ENCODE measurements at places on chromosomes 3 and 15.
A peak's percentile ranks its signal among the peaks of the same experiment; 100 is the strongest.

DNA sequence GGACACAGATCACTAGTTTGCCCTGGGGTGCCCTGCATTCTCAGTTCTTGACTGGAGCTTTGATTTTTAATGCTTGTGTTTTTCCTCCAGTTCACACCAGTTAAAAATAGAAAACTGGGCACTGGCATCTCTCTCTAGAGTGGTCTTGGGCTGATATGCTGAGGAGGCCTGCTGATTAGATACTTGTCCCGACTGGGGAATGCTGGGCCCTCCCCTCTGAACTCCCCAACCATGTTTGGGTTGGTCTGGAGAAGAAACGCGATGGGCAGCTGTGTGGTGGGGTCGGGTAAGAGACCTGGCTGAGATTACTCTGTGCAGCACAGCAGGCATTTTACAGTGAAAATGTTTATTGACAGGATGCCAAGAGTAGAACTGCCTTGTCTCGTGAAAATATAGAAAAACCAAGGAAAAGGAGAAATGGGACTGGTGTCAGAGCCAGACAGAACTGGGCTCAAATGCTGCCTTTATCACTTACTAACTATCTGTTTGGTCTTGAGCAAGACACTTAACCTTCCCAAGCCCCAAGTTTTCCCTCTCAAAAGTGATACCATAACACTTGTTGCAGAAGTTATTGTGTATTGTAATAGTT is 1.6 kb upstream of the ACTC1 start:
- no peak for DNase-seq

DNA sequence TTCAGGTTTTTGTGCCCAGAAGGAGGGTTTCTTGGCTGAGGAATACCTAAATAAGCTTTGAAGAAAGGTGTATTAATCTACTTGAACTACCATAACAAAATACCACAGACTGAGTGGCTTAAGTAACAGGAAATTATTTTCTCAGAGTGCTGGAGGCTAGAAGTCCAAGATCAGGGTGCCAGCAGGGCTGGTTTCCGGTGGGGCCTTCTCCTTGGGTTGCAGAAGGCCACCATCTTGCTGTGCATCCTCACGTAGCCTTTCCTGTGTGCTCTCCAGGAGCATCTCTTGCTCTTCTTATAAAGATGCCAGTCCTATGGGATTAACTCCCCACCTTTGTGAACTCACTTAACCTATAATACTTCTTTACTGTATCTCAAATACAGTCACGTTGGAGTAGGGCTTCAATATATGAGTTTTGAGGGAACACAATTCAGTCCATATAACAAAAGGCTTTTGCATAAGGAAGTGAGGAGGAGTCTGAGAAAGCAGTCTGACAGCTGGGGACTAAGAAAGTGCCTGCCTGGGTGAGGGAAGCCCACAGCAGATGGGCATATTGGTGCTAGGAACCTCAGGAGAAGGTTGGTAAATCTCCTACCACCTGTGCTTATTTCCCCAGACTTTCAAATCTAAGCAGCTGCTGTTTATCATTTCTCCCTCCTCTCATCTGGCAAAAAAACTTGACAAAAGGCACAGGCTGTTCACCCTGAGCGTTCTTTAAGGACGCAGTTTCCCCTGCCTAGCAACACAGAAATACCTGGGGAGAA is 89.6 kb upstream of the CBLB start:
- DNase-seq: no peak

- DNase-seq: no peak
Observed at GRCh38 chr15:40340038-40340739, 550 bp downstream of the CCDC9B start.

DNA sequence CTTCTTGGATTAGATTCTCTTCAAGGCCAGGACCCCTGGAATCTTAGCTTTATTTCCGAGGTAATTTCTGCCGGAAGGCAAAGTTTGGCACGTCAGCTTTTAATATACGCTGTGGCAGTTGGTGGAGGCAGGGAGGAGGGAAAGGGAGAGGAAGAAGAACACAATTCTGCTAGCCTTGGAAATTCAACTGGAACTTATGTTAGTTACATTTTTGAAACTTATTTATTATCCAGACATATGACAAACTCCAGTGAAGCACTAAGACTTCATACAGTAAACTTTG is 100.1 kb upstream of the TSC22D2 start:
- no peak for DNase-seq

DNA sequence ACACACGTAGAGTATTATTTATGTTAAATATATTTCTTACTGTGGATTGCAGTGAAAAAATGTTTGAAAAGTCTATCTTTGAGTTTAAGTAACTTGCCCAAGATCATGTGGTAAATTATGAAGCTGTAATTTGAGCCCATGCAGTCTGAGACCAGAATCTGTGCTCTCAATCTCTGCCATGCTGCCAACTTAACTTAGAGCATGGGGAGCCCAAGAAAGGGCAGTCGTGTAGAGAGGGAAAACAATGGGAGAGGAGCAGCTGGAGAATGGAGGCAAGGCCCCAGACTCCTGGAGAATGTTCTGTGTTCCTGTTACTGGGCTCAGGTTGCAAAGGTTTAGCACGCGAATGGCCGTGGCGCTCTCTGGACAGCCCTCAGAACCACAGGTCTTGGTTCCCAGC is 311.6 kb upstream of the RASGRP1 start:
- no peak for DNase-seq

DNA sequence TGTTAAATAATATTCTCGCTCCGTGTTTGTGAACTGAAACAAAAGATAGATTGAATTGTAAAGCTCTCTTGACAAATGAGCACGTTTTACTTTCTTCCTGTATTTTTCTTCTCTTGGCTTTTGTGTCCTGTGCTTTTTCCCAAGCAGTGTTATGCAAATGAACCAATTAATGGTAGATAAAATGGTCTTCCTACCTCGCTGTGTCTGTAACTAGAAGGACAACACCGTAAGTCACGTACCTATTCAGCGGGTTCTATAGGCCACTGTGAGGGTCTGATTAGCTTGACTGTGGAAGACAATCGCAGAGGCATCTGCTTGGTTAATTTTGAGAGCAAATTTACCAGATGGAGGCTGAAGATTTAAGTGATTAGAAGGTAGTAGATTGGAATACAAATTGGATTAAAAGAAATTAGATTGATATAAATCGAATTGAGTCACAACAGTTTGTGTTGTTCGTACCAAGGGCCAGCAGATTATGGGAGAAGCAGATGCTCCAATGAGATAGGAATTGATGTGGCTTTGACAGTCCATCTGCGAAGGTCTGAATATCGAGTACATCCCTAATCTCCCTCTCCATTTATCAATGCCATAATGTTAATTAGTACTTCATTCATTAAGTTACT is 40.2 kb downstream of the ROBO2 start:
- DNase-seq: no peak

DNA sequence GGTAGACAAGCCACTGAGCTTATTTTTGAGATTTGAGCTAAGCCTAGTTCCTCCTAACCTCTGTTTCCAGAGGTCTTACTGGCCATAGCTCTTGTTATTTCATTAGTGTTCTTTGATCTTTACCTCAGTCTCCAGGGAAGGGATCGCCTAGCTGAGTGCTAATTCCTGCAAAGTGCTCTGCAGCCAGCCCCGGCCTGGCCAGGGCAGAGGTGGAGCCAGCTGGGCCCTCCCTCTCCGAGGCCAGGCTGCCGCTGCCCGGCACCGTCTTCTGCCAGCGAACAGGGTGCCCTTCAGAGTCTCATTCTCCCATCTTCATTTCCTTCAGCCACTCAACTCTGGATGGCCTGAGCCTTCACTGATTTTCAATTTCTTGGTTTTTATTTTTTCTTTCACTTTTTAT is 19.7 kb downstream of the FAN1 start:
- no peak for DNase-seq

- no peak for DNase-seq
Observed at GRCh38 chr3:160098261-160098908, 109.8 kb downstream of the IL12A start.

- no peak for DNase-seq
Observed at GRCh38 chr3:130841357-130841756, 52.5 kb upstream of the ATP2C1 start.

DNA sequence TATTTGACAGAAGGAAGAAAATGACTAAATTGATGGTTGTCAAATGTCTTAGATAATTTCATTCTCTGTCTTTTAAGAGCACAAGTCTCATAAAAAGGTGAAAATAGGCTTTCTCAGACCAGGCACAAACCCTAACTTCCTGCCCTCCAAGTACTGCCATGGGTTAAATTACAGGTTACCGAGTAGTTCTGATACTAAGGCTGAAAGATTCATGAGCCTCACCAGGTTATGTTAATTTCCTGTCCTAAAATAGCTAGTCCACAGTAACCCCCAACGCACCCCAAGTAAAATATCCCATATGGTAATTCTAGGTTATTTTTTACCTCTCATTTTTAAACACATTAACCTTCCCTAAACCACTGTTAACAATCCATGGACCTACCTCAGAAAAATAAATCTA is 42.0 kb downstream of the GSK3B start:
- no peak for DNase-seq

DNA sequence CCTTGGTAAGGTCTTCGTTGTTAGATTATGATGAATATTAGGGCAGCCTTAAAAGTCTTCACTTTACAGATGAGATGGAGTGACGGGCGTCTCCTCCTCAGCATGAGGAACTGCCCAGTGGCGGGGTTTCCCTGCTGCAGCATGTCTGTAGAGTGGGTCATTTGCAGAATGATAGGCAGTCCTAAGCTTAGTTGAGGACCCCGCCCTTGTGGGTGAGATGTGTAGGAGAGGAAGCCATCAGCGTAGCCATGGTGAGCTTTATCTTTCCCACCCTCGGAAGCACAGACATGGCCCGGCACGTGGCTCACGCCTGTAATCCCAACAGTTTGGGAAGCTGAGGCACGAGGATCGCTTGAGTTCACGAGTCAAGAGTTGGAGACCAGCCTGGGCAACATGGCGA is 877 bp downstream of the NIT2 start:
- DNase-seq: peak; percentile 33

GRCh38 chr3:146640361-146640760 is 35.2 kb upstream of the PLSCR5 start:
- no peak for DNase-seq

- DNase-seq: no peak
Observed at GRCh38 chr3:29513236-29513635, 232.4 kb downstream of the RBMS3 start.

- no peak for DNase-seq
Observed at GRCh38 chr3:153042088-153042487, 119.9 kb upstream of the RAP2B start.

- no peak for DNase-seq
Observed at GRCh38 chr3:49132437-49133225, at the start of gene LAMB2. LAMB2 (minus strand) TSS chr3:49133050; CDS start chr3:49132867, 183 bp downstream.

- DNase-seq: no peak
Observed at GRCh38 chr3:186826410-186826975, 16.0 kb upstream of the ADIPOQ start.

DNA sequence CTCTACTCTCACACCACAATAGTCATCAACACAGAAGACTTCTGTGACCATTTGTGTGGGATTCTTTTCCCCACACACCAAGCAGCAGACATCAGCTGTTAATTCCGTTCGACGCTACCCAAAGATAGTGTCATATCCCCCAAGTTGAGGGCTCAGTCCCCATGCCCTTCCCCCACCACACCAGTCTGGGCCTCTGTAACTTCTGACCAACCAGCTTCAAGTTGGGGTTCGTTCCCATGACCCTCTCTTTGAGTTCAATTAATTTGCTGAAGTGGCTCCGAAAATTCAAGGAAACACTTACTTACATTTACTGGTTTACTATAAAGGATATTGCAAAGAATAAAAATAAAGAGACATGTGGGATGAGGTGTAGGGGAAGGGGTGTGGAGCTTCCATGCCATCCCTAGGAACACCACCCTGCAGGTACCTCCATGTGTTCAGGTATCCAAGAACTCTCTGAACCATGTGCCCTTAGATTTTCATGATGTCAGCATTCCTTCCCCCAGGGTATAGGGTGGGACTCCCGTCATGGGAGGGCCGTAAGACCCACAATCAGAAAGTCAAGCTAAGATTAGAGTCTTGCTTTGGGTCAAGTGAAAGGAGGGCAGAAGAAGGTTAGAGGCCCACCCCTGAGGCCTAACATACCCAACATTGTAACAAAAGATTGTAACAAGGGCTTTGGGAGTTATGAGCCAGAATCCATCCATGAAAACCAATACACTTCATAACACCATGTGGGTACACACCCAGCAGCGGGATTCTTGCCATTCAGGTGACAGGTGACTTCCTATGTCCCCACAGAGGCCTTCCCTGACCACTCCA is 82.7 kb downstream of the BTLA start:
- no peak for DNase-seq

DNA sequence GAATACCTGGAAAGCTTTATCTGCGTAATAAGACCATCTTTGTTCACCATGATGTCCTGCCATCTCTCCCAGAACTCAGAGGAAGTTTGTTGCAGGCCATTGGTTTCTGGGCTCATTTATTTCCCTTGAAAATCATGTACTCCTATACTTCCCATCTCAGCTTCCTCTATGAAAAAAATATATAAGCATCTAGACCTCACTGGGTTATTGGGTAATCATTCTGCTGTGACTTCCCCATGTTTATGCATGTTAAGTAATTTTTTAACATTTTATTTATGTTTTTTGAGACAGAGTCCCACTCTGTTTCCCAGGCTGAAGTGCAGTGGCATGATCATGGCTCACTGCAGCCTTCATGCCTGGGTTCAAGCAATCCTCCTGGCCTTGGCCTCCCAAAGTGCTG is 184.5 kb downstream of the ZPLD1 start:
- DNase-seq: no peak

GRCh38 chr3:16477521-16477920 is 36.0 kb downstream of the RFTN1 start:
- DNase-seq: no peak

DNA sequence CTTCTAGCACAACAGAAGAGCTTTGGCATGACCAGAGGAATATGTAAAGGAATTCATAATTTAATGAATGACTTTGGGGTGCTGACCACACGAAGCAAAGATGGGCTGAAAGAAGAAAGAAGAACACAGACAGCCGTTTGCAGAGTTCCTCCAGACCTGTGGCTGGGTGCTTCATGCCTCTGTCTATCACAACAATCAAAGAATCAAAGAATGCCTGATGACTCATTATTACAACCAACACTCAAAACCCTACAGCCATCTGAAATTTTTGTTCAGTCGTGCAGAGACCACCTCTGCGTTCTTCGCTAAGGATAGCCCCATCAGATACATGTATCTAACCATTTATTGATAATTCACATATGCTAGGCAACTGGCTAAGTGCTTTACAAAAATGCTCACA is 129.0 kb upstream of the PRICKLE2 start:
- no peak for DNase-seq

DNA sequence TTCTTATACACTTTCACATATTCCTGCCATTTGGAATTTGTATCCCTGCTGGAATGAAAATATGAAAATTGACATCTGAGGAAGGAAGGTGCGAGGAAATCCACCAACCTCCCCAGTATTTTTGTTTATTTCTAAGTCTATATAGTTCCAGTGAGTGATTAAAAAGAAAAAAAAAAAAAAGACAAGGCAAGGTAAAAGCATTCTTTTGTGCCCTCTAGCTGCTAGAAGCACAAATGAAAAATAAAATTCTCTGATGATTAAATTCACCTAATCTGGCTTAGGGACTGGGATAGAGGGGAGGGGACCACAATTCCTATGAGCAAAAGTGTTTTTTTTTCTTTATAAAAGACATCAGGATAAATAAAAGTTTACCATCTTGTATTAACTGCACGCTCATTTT is 370.9 kb downstream of the NR2F2 start:
- DNase-seq: no peak

- DNase-seq: no peak
Observed at GRCh38 chr3:65112751-65113300, 425.0 kb upstream of the ADAMTS9 start.

GRCh38 chr3:122298239-122298638 is 26.8 kb upstream of the CSTA start:
- no peak for DNase-seq

Data from GM19239 (cell line).